ENCODE measurements at places on chromosomes 3 and 15.

DNA sequence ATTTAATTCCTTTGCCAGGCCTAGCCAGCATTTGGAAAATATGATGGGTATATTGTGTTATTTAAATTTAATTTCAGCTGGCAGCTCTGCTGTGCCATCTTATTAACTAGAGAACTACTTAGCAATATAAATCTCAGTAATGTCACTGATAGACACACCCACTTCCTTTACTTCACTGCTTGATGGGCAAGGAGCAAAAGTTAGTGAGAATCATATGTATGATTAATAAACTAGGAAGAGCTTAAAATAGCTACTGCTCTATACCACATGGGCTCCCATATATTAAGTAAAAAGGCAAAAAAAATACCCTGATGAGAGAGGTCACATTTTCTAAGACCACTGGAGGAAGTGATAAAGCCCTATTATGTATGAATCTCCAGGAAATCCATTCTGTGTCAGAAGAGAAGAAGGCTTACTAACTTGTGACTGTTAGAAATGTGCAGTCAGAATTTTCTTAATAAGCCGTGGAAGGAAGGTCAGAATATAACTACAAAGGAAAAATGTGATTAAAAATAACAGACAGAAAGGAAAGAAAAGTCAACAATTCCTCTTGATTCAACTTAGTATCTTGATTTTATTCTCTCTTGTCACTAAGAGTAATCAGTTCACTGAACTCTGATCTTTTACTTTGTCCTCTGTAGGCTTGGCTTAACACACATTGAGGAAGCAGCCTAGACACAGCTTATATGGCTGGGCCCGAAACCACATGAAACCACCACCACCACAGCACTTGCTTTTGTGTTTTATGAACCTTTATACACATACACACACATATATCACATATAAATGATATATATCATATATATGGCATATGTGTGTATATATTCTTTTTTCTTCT lies 1233.9 kb upstream of the ALCAM start:
- no peak for DNase-seq

DNA sequence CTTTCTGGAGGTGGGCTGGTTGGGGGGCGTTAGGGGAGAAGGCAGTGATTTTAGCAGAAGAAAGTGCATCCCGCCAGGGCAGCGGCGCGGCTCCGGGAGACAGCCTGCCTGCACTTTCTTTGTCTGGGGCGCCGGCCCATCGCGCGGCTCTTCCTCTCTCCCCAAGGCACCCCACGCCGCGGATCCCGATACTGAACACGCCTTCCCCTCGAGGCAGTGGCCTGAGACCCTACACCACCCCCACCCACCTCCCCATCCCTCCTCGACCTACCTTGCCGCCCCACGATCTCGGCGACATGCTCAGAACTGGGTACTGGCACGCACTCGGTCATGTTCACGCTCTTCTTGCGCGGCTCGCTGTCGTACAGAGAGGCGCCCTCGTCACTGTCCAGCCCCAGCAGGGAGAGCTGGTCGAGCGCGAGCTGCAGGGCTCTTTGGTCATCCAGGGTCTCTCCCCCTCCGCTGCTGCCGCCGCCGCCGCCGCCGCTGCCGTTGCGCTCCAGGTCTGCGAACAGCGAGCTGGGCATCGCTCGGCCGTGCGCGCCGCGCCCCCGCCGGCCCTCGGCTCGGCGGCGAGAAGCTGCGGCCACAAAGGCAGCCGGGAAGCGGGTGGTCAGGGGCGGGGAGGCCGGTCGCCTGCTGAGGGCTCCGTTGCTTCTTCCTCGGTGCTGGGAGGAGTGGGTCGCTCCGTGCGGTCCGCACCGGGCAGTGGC lies 483 bp downstream of the MEX3B start:
- peak; percentile 44 for DNase-seq

GRCh38 chr3:135792174-135792573 lies 173.4 kb upstream of the PPP2R3A start:
- no peak for DNase-seq

DNA sequence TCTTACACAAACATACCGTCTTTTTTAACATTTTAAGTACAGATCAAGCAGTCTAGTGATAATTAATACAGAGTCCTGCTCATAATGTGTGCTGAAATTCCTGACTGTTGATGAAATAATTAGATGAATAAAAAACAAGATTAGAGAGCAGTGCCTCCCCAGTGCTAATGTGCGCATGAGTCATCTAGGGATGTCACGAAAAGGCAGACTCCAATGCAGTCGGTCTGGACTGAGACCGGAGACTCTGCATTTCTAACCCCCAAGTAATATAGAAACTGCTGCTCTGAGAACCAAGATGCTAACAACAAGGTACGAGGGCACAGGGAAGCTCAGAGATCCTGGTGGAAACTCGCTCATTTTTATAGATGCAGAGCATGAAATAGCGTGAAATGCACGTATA lies 61.4 kb downstream of the COL8A1 start:
- DNase-seq, result no peak

- DNase-seq, result peak; percentile 75
Observed at GRCh38 chr3:120418866-120419490, 31.8 kb downstream of the FSTL1 start.
